ENCODE measurements at places on chromosomes 1 and 21.

GRCh38 chr1:180042988-180043622 is 88.5 kb downstream of the CEP350 start:
- peak; percentile 42 for DNase-seq

GRCh38 chr1:10941891-10942541 is 70.4 kb upstream of the TARDBP start:
- no peak for DNase-seq

DNA sequence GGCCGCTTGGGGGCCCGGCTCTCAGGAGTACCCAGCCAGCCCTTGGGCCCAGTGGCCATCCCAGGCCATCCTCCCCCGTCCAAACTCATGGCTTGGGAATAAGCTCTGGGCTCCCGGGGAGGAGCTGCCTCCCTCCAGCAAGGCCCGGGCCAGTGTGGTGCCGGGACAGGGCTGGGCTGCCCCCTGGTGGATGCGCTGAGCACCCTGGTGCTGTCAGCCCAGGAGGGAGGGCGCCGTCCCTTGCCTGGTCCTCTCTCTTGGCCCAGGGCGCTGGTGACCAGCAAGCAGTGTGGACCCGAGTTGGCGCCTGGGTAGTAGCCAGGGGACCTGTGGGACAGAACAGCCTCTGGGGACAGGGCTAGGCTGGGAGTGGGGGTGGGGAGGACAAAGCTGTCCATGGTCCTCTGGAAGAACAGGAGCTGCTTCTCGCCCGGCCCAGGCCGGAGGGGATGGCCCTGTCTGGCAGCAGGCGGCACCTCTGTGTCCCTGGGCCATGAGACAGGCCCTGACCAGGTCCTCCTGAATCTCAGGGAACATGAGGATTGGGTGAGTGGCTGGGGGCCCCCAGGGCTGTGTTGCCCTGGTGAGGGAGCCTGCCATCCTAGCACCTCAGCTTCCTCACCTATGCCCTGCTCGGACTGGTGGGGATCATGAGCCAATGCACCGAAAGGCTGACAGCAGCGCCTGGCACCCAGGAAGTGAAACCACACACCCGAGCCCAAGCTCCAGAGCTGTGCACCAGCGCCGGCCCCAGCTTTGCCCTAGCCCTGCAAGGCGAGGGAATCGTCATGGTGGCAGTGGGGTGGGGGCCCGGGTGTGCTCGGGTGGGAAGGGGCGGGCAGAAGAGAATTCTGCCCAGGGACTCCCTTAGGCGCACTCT is 9.4 kb downstream of the MORN1 start:
- DNase-seq: peak; percentile 56

DNA sequence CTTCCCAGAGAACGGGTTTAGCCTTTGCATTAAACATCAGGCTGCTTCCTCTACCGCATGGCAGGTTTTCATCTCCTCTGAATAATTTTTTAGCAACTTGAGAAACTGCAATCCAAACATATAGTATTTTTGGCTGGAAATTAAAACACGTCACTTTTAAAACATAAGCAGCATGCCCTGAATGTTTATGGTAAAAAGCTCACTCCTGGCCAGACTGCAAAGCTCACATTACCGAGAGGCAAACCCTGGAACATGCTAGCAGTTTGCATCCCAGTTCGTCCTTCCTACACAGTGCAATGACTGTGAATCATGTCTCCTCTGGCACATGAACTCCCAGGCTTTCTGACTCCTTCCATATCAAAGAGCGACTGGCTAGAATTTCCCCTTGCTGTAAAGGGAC is 312.3 kb downstream of the RRAGC start:
- no peak for DNase-seq

GRCh38 chr1:212457740-212458338 is 25.1 kb downstream of the NENF start:
- no peak for DNase-seq

- DNase-seq: no peak
Observed at GRCh38 chr1:171983584-171983983, 142.3 kb downstream of the DNM3 start.

GRCh38 chr1:147700042-147701006 is 30.0 kb upstream of the ACP6 start:
- peak; percentile 32 for DNase-seq

- no peak for DNase-seq
Observed at GRCh38 chr1:109677459-109677858, 9.6 kb downstream of the GSTM2 start.

DNA sequence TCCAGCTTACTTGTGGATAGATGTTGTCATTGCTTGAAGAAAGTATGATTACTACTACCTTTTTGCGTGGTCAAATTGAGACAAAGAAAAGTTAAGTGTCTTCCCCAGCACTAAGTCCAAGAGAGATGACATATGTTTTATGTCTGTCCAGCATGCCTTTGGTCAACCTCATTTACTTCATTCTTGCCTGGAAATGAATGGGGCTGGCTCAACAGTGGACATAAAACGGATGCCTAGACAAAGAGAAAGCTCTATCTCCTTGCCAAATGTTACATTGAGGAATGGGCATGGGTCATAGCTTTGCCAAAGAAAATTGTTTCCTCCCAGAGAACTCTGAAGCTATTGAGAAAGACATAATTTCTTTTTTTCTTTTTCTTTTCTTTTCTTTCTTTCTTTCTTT is 82.4 kb upstream of the PLPPR4 start:
- DNase-seq: no peak

DNA sequence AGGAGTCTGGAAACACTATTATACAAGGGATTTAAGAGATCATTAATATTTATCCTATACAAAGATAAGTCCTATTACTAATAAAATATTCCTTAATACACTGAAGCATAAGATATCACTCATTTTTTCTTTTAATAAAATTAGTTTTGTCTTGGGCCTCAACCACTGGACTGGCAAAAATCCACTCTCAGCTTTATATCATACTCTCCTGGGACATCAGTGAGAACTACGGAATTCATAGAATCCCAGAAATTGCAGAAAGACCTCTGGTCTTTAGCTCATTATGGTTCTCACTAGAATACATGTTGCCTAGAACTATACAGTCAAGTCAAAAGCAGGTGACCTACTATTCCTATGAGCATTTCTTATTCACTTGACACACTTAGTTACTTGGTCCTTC is 285.0 kb downstream of the LRRC40 start:
- no peak for DNase-seq

GRCh38 chr1:4212796-4213195 is 312.7 kb upstream of the C1orf174 start:
- DNase-seq: no peak

GRCh38 chr1:54976747-54977146 is 3.7 kb upstream of the TMEM61 start:
- no peak for DNase-seq

DNA sequence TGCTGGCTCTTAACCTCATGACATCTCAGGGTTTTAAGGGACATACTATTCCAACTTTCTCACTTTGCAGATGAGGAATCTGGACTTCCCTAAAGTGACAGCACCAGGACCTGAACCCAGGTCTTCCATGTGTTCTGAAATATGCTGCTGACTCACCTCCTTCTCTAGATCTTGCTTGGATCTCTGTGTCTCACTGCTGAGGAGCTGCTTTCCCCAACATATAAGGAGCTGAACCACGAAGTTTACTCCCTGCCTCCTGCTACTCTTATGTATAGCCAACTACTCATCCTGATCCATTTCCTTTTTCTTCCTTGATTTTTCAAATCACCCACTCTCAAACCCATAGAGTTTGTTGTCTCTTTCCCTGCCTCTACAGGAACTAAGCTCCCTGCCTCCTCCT is 38.2 kb downstream of the ALG14 start:
- DNase-seq: no peak

All from AG04450 (cell line).